ENCODE measurements at places on chromosomes 6 and 20.
A peak's percentile ranks its signal among the peaks of the same experiment; 100 is the strongest.

DNA sequence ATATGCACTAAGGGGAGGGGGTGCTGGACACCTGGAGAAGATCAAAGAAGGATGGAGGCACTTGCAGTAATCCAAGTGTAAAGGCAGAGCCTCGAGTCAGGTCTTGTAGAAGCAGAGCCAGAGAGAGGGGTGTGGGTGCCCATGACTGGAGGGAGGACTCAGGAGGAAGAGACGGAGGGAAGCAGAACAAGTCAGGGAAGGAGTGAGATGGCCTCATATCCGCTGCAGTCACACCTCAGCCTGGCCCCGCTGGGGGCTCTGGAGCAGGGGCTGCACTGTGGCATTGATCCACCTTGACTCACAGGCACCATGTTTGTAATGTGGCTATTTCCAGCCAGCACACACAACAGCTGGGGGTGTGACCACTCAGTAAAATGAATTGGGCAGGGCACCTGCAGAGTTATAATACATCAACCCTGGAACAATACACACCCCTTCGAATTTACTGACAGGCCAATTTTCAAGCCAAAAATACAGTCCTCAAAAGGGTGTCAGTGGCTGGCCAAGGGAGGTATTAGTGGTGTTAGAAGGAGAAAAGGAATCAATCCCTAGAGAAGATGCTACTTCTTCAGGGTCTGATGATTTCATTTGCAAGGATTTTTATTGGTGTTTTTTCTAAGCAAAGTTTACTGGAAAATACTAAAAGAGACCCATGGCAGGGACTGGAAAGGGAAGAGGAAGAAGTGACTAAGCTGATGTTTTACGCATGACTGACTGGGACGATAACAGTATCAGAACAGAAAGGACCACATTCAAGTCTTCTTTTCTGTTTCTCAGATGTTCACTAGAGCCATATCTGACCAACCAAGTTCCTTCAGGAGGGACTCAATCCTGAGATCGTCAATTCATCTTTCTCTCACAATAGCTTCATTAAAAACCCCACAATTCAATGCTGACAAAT is 18.9 kb upstream of the NXT1 start:
- DNase-seq: no peak

DNA sequence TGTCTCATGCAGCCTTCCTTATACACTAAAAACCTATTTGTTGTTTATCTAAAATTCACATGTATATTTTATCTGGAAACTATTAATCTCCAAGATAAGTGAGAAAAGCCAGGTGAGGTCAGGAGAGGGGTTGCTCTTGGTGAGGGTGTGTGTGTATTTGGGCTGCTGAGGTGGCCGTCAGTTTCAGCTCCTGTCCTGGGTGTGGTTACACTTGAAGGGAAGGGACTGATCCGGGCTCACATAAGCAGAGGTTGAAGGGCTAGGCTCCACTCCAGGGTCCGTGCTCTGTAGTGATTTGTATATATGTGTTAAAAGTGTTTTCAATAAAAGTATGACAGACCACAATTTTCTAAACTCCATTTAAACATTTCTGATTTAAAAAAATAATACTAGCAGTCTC is 13.5 kb upstream of the SNAI1 start:
- DNase-seq: no peak

GRCh38 chr20:21101453-21101931 is 4.7 kb downstream of the LINC00237 start:
- DNase-seq: no peak

GRCh38 chr6:108835218-108835850 is 12.9 kb upstream of the ARMC2 start:
- peak; percentile 85 for DNase-seq

GRCh38 chr6:43940071-43940392 is 170.0 kb downstream of the VEGFA start:
- no peak for DNase-seq

GRCh38 chr6:132527791-132528190 is 10.3 kb upstream of the TAAR9 start:
- no peak for DNase-seq

- DNase-seq: no peak
Observed at GRCh38 chr6:128242765-128243403, 277.5 kb downstream of the PTPRK start.

DNA sequence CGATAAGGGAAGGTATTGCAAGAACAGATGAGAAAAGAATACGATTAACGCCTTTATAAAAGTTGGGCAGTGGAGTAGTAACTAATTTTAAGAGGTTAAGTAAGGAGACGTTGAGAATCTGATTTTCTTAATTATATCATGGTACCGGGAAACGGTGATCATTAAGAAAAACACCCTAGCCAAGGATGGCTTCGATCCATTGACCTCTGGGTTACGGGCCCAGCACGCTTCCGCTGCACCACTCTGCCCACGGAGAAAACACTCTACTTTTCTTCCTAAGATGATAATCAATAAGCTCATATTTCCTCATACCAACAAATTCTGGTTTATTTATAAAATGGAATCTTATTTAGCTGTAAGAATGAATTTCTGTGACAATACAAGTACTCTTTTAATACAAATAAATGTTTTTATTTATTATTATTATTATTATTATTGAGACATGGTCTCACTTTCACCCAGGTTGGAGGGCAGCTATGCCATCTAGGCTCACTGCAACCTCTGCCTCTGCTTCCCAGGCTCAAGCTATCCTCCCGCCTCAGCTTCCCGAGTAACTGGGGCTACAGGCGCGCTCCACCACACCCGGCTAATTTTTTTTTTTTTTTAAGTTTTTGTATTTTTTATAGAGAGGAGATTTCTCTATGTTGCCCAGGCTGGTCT is 8.3 kb downstream of the POM121L2 start:
- DNase-seq: no peak

Data from CD4-positive, alpha-beta T cell treated with Interleukin-1 beta for 1 hour (primary cell).